Colonic mucosa (tissue), 4 donors: ENCODE measurements at places on chromosomes 6 and 20.

GRCh38 chr6:165219629-165220028 lies 89.8 kb downstream of the C6orf118 start:
- DNase-seq, result no peak

GRCh38 chr6:79469376-79470246 lies 67.6 kb downstream of the LCA5 start:
- no peak for DNase-seq

DNA sequence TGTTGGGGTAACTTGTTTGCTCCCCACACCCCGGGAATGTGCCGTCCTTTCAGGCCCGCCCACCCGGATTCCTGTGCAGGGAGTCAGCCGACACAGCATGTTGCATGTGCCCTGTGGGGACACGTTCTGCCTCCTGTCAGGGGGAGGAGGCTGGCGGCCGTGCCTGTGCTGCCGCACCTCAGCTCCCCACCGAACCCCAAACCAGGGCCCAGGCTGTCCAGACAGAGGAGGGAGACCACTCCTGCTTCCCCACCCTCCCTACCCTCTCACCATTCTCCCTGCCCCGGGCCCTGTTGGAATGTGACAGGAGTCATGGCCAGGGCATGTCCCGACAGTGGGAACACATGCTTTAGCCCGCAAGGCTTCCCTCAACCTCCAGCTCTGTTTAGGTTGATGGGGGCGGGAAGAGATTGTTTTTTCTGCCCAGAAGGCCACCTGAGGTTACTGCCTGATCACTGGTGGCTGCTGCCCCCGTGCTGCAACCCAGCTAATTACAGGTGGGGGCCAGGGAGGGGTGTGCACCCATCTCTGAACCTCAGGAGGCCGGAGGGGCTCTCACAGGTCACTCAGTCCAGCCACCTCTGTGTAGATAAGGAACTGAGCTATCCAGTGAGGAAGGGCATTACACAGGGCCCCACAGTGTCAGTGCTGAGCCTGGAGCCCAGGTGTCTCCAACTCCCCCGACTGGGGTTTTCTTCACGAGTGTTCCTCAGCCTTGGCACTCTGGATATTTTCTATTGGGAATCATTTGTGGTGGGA lies 13.6 kb downstream of the LRRC73 start:
- no peak for DNase-seq

DNA sequence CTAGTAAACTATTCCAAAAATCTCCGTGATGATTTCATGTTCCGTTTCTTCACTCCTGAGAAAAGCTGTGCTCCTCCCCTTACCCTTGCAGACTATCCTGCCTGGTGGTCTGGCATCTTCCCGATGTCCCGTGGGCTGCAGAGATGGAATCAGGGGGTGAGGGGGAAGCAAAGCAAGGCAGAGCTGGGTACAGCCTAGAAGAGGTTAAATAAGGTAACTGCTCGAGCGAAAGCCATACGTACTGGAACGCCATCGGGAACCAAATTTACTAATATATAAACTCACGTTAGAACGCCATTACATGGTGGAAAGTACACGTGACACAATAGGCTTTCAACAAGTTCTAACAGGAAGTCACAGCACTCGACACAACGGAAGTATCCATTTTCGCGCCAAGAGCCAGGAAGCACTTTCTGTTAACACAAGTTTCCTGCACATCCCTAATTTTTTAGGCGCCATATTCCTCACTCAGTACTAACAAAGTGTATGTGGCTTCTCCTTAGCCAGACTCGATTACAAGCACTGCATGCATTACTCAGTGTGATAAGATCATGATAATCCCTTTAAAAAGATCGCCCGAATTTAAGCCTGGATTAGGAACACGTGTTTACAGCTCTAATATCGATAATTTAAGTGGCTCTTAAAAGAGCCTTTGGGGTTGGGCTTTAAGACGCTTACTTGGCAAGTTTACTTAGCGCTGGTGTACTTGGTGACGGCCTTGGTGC lies 101.6 kb upstream of the PRSS16 start:
- DNase-seq, result peak; percentile 89

- DNase-seq, result no peak
These were observed 27.9 kb downstream of the SULF2 start for GRCh38 chr20:47757145-47758035.

DNA sequence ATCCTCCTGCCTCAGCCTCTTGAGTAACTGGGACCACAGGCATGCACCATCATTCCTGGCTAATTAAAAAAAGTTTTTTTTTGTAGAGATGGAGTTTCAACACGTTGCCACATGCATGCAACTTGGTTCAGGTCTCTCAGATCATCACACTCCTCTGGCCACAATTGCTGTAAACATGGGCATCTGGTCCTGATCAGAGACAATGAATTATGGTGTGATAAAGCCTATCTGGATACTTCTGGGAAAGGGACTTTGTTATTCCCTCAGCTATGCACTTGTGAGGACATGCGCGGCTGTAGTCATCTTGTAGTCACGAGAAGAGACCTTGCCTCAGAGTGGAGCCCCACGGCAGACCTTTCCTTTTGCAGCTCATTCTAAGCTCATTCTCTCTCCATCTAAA lies 210.9 kb upstream of the ZFP64 start:
- DNase-seq, result no peak

DNA sequence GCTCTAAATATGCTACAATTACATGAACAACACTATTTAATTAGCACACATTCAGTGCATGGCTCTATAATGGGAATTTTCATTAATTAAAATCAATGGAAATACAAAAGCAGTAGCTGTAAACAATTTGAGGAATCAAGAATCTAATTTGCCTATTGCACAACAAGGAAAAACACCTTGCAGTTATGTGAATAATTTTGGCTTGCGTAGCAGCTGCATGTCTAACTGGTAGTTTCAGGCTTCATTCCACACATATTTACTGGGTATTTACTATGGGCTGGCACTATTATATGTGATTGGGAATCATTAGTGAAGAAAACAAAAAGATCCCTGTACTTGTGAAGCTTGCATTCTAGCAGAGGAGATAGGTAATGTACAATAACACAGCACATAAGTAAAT lies 26.4 kb downstream of the KIF6 start:
- DNase-seq, result no peak

- DNase-seq, result no peak
These were observed 5.6 kb downstream of the RPL10A start for GRCh38 chr6:35473850-35474130.

- no peak for DNase-seq
These were observed 80.4 kb downstream of the DACT2 start for GRCh38 chr6:168239044-168239773.
